ENCODE measurements at places on chromosomes 7 and 10.

GRCh38 chr7:156038345-156038744 is 226.1 kb upstream of the SHH start:
- no peak for DNase-seq

- no peak for DNase-seq
These were observed 167.1 kb upstream of the SMIM30 start for GRCh38 chr7:113285411-113285810.

GRCh38 chr7:6423942-6424701 is 23.6 kb downstream of the DAGLB start:
- no peak for DNase-seq

GRCh38 chr10:36089790-36090440 is 447.8 kb upstream of the FZD8 start:
- no peak for DNase-seq

- DNase-seq: no peak
These were observed 22.0 kb downstream of the PPP1R3C start for GRCh38 chr10:91610919-91611318.

DNA sequence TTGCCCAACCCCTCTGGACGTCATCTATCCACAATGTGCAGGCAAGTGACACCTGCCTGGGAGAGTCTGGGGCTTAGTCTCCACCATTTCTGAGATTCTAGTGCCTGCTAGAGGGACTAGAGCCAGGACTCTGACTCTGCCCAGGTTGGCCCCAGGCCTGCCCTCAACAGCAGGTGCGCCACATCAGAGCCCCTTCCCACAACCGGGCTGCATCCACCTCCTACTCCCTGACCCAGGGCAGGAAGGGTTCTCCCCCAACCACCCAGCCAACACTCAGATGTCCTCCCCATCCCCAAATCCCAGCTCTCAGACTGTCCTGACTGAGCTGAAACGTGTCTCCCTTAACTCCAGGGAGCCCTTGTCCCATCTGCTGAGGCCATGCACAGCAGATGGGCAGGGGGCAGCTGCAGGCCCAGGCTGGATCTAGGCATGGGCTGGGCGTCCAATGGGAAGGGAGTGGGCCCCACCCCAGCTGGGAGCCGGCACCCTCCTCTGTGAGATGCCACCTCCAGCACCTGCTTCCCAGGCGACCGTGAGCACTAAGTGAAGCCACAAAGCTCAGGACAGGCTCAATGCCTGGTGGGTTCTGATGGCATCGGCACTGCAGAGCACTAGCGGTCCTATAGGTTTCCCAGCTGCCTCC is 49.2 kb downstream of the RASGEF1A start:
- DNase-seq: no peak

DNA sequence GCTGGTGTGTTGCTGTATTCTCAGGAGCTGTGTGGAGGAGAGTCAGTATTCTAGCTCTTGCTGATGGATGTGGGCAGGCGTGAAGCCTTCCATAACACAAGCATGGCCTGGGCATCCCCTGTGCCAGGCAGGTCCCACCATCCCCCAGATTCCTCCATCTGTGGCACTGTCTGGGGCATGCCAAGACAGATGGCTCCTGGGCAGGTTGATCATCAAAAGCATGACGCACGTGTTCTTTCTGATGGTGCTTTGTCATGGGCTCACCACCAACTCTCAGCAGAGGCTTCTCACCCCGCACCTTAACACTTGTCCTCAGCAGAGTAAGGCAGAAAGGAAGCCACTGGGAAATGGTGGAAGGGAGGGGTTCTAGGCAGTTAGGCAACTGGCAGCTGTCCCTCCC is 364.3 kb downstream of the PLXNA4 start:
- DNase-seq: no peak

GRCh38 chr7:129332254-129333035 is 101.8 kb upstream of the STRIP2 start:
- no peak for DNase-seq

DNA sequence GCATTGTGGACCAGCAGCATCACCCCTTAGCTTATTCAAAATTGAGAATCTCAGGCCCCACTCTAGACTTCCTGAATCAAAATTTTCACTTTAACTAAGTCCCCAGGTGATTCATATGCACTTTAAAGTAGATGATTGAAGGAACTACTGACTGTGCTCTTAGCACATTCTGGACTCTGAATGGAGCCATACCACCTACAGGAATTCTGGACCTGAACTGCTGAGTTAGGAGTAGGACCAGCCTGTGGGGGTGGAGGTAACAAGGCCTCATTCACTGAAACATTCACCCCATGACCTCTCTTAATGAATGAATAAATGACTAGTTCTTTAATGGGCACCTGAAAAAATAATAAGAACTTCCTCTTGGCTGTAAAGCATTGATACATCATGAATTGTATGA is 7.3 kb downstream of the PDK4 start:
- no peak for DNase-seq

GRCh38 chr10:69272624-69273023 is 5.7 kb upstream of the HK1 start:
- no peak for DNase-seq

DNA sequence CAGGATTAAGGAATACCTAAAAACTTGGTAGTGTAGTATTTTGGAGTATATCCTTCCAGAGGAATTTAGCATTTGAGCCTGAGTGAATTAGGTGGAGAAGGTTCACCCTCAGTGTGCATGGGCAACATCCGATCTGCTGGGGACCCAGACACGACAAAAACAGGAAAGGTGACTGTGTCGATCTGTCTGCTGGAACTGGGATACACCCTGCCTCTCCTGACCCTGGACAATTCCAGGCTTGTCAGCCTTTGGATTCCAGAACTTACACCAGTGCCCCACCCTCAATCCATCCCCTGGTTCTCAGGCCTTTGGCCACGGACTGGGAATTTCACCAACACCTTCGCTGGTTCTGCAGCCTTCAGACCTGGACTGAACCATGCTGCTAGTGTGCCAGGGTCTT is 41.9 kb downstream of the PTPRE start:
- DNase-seq: no peak

Measured in activated T-helper 1 cell treated with anti-CD3 and anti-CD28 coated beads, Interleukin-12 subunit alpha, Interleukin-12 subunit beta, Interleukin-2, Interleukin-4 antibody, amounts not matched to agents 30 ng/mL and 10 ng/mL and 1 ng/mL, durations not matched to agents 14 hours and 24 hours and 36 hours (primary cell).